ENCODE measurements at places on chromosomes 4 and X.

GRCh38 chr4:47873877-47874541 is 36.1 kb upstream of the CORIN start:
- DNase-seq: no peak

GRCh38 chr4:173503330-173504180 is 26.5 kb downstream of the HAND2 start:
- no peak for DNase-seq

GRCh38 chr4:22848332-22848731 is 155.6 kb downstream of the GBA3 start:
- DNase-seq: no peak

- DNase-seq: no peak
Measured at GRCh38 chr4:105215609-105216313, 69.1 kb downstream of the TET2 start.

GRCh38 chr4:153152501-153153338 is 51.5 kb upstream of the TRIM2 start:
- no peak for DNase-seq

GRCh38 chr4:139675651-139676050 is 10.0 kb downstream of the MGST2 start:
- DNase-seq: no peak

DNA sequence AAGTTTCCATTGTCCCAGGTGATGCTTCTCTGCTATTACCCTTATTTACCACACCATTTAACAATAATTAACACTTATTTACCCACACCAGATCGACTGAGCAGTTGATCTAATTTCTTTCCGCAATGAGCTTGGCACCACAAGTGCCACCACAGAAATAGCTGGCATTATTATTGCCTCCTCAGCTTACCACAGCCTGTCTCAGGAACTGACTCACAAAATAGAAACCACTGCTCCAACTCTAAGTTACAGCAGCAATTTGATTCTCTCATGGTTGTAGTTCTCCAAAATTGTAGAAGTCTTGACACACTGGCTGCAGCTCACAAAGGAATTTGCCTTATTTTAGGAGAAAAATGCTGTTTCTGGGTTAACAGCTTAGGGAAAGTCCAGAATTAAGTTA is 22.5 kb downstream of the ZNF721 start:
- DNase-seq: no peak

DNA sequence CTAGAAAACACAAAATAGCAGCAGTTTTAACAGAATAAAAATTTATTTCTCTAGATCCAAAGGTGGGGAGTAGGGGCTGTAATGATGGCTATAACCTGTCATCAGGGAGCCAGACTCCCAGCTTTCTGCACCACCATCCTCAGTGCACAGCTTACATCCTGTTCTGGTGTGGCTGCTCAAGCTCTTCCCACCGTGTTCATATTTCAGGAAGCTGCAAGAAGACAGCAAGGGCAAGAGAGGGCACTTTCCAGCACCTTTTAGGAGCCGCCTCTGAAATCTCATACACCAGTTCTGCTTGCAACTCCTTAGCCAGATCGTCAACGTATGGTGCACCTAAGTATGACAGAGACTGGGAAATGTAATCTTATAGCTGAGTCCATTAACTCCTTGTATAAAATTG is 253.7 kb downstream of the CENPC start:
- DNase-seq: no peak

GRCh38 chr4:15027921-15028435 is 25.7 kb downstream of the CPEB2 start:
- DNase-seq: no peak

DNA sequence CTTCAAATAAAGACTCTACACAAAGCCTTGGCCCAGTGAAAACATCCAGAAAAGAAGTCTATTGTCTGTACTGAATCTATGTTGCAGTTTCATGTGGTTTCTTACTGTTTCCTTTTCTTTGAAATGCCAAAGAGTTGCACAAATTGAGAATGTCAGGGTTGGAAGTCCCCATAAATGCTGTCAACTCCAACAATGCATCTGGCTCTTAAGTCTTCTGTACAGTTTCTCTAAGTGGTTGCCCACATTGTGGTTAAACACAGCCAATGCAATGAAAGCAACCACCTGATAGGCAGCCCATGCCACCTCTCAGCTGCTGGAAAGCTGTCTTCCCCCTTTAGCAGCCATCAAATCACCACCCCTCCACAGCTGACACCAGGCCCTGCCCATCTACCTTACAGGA is 67.2 kb upstream of the C1GALT1C1 start:
- no peak for DNase-seq

- no peak for DNase-seq
Measured at GRCh38 chr4:45453258-45453853, 670.5 kb downstream of the GABRG1 start.

- DNase-seq: no peak
Measured at GRCh38 chr4:97038146-97038516, 1105.1 kb downstream of the STPG2 start.

All from GM18507 (cell line).